Stimulated activated CD4-positive, alpha-beta T cell treated with anti-CD3 and anti-CD28 coated beads, Interleukin-12 subunit alpha, Interleukin-12 subunit beta, amount 100 ng/mL, for 48 hours (primary cell): ENCODE measurements at places on chromosomes 12 and 14.

DNA sequence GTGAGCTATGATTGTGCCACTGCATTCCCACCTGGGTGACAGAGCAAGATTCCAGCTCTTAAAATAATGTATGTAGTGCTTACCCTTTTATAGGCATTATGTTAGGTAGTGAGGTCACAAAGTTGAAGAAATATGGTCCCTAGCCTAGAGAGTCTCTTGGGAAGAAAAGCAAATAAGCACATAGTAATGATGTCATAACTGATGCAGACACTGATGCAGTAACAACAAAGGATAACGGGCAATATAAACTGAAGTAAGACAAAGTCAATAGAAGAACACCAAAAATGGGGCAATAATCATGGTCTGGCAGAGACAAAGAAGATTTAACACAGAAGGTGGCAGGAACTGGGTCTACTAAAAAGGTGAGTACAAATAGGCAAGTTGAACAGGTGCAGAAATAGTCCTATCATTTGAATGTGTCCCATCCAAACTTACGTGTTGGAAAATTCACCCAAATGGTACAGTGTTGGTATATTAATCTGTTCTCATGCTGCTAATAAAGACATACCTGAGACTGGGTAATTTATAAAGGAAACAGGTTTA lies 93.5 kb downstream of the CPNE8 start:
- DNase-seq: no peak

- DNase-seq: no peak
These were observed 3.3 kb downstream of the LTB4R start for GRCh38 chr14:24314377-24315193.

- no peak for DNase-seq
These were observed 41.0 kb upstream of the PTGR2 start for GRCh38 chr14:73810478-73811163.

- DNase-seq: no peak
These were observed 27.4 kb upstream of the KCNH3 start for GRCh38 chr12:49511410-49511809.

- no peak for DNase-seq
These were observed 30.2 kb upstream of the CPM start for GRCh38 chr12:68962877-68963855.

DNA sequence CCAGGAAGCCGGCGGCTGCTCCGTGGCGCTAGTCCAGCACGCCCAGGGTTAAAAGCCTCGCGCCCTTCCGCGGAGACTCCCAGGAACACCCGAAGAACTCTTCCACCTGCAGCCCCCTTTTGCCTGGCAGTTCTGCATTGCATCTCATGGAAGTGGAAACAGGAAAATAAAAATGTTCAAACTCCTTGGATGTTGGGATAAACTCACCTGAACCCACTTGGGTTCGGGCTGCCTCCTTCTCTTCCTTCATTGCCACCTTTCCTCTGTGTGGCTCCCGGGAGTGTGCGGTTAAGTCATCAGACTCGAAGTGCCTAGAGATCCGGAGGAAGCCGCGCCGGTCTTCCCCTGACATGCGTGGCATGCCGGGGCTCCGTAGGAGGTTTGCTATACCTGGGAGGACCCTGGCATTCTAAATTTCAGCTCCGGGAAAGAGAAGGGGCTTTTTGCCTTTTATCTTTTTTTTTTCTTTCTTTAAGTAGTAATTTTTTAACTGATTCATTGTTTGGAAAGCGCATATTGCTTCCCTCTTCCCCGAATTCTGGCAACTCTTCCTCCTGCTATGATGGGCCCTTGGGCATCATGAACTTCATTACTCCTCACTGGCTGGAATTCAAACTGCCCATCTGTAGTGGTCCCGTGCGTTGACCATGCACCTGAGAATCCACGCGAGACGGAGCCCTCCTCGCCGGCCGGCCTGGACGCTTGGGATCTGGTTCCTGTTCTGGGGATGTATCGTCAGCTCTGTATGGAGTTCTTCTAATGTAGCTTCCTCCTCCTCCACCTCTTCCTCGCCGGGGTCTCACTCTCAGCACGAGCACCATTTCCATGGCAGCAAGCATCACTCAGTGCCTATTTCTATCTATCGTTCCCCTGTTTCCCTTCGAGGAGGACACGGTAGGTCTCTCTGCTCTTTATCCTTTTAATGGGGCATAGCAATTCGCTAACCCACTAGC lies 931.4 kb downstream of the DIO2 start:
- DNase-seq: no peak

DNA sequence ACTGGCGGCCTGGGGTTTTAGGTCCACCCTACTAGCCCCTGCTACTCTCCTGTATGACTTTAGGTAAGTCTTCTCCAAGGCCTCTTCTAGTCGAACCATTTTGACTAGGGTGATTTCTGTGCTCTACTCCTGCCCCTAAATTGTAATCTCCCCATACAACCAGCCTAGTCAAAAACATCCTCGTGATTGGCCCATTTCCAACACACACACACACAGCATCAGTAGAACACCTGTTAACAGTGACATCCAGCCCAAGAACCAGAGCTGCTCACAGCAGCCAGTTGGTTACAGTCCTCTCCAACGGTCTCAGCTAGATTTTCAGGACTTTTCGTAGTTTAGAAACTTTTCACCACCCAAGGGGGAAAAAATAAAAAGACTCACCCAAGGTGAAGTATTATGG lies 30.9 kb downstream of the NT5DC3 start:
- DNase-seq: no peak

GRCh38 chr12:122437656-122438121 lies 15.2 kb upstream of the CLIP1 start:
- DNase-seq: no peak

- no peak for DNase-seq
These were observed 513.8 kb upstream of the CCDC196 start for GRCh38 chr14:65972346-65972870.

- DNase-seq: no peak
These were observed 40.9 kb upstream of the A2ML1 start for GRCh38 chr12:8781381-8782127.

- no peak for DNase-seq
These were observed 4.5 kb downstream of the CYP46A1 start for GRCh38 chr14:99688629-99689028.

GRCh38 chr14:23483236-23483854 lies 13.8 kb downstream of the NGDN start:
- no peak for DNase-seq

DNA sequence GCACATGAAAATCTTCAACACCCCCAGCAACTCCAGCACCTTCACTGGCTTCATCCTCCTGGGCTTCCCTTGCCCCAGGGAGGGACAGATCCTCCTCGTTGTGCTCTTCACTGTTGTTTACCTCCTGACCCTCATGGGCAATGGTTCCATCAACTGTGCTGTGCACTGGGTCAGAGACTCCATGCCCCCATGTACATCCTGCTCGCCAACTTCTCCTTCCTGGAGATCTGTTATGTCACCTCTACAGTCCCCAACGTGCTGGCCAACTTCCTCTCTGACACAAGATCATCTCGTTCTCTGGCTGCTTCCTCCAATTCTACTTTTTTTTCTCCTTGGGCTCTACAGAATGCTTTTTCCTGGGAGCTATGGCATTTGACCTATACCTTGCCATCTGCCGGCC lies 11.5 kb upstream of the OR11G2 start:
- no peak for DNase-seq

GRCh38 chr12:42799966-42800365 lies 210.4 kb upstream of the PRICKLE1 start:
- DNase-seq: no peak

GRCh38 chr12:89352242-89352491 lies 134 bp downstream of the DUSP6 start:
- DNase-seq: no peak

DNA sequence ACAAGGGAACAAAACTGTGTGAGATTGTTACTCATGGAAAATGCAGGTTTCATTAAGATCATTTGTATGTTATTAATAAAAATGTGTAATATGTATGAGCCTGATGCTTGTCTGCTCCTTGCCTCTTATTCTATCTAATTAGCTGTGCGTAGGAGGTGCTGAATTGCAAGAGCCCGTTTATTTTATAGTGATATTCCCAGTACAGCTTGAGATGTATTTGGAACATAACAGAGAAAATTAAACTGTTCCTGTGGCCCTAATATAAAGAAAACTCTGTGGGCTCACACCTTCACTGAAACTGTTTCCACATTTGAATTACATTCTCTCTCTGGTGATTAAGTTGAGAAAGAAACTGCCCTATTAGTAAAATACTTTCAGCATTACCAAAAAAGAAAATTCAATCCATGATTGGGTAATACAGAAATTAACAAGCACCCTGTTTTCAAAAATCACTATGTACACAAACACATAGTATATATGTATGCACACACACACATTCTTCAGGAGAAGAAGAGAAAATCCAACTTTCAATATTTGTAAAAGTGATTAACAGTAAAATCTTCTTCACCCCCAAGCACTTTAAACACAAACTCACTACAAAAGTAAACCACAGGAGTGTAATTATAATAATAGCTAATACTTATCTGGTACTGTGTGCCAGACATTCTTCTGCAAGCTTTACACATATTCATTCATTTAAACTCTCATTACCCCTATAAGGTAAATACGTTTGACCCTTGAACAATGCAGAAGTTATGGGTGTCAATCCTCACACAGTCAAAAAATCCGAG lies 233.2 kb downstream of the PHLDA1 start:
- no peak for DNase-seq

GRCh38 chr14:63725786-63726460 lies 1.9 kb downstream of the SGPP1 start:
- DNase-seq: no peak

GRCh38 chr14:30227876-30228275 lies 300.2 kb upstream of the PRKD1 start:
- no peak for DNase-seq

- DNase-seq: no peak
These were observed 4.9 kb upstream of the GLT1D1 start for GRCh38 chr12:128848371-128848770.

GRCh38 chr14:46596236-46596635 lies 55.3 kb downstream of the RPL10L start:
- no peak for DNase-seq

DNA sequence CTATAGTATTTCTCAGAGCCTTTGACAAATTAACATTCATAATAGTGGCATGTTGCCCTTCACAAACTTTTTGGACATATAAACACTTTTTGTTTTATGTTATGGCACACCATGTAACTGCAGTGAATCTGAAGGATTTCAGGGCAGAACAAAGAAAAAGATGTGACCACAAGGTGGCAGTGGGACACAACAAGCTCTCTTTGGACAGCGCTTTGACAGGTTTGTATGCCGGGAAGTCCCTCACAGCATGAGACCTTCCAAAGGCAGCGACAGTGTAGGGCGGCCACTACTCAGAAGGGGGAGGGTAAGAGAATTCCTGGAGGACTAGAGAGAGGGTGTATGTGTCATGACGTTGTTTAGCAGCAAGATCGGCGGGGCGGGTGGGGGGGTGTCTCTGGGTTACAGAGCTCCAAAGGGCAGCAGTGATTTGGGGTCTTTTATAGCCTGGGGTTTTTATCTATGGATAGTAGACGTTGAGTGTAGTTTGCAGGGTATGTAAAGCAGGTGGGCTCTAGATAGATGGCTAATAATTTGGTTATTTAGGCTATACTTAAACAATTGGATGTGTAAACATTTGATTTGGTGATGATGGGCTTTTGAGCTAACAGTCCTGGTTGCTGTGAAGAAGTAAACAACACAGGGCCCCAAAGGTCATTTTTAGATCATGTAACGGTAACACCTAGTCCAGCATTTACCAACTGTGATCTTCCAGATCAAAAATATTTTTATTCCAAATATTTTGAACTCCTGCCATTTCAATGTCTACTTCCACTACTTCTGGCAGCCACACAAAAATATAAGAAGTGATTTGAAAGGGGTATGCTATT lies 22.9 kb downstream of the ETFBKMT start:
- peak; percentile 45 for DNase-seq

- DNase-seq: no peak
These were observed 83.4 kb upstream of the TMCC3 start for GRCh38 chr12:94733727-94734126.

GRCh38 chr12:119225454-119225853 lies 46.7 kb downstream of the HSPB8 start:
- no peak for DNase-seq

DNA sequence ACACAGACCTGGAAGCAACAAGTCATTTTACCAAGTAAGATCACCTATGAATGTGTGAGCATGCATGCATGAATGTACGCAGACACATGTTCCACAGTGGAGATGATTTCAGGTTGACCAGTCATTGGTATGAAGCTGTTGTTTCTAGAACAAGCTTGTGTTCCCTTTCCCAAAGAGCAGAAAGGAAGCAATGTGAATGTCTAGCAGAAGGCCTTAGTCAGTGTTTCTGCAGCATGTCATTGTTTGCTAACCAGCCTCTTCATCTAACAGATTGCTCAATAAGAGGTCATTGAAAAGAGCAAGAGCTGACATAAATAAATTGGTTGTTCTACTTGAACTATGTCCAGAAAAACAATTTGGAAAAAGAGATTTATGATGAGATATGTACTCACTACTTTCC lies 191.4 kb downstream of the PLCZ1 start:
- DNase-seq: no peak

- DNase-seq: no peak
These were observed 249.9 kb downstream of the AEBP2 start for GRCh38 chr12:19689226-19689625.

DNA sequence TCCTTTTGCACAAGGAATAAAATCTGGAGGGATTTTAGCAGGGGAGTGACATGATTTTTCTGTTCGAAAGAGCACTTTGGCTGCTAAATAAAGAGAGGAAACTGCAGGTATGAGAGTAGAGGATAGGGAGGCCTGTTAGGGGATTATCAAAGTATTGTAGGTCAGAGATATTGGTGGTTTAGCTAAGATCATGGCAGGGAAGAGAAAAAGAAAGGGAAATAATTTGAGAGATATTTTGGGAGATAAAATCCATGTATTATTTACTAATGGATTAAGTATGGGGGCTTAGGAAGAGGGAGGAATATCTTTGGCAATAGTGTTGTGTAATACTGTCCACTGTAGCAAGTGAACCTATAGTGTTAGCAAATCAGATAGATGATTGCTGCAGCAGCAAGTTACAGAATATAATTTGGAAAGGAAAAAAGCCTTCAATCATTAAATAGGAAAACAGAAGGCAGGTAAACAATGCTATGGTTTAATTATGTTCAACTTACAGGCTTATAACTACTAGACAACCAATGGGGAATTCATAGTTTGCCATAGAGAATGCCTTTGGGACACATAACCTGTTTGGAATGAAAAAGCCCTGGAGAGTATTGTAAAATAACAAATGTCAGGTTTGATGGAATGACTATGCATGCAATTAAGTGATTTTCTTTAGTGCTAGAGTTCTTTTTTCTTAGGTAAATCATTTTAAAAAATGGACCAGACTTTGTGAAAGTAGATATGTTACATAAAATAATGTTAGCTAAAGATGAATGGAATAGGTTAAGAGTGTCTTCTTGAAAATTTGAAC lies 50.5 kb downstream of the ADIPOR2 start:
- DNase-seq: no peak

DNA sequence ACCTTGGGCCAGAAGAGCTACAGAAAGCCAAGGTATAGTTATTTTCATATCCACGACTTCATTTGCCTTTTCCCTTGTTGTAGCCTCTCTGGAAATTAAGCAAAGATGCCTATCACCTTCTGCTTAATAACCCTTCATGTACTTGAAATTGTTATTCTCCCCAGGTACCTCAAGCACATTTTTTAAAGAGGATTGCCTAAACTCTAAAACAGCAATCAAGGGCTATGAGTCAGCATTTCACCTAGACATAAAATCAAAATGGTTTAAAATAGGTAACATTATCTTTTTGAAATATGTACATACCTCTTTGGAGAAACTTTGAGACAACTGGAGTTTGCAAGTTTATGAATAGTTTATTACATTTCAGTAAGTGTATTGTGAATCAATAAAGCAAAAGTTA lies 11.6 kb downstream of the DTD2 start:
- DNase-seq: no peak

- DNase-seq: no peak
These were observed 54.9 kb upstream of the DIO3 start for GRCh38 chr14:101506211-101506925.

- no peak for DNase-seq
These were observed at the start of gene C1S for GRCh38 chr12:7060353-7060954. Gene C1S, plus strand, starts transcription at chr12:7060718. Its CDS starts 1,195 bp downstream, at chr12:7061913.
